ENCODE measurements at places on chromosomes 6 and 20.

DNA sequence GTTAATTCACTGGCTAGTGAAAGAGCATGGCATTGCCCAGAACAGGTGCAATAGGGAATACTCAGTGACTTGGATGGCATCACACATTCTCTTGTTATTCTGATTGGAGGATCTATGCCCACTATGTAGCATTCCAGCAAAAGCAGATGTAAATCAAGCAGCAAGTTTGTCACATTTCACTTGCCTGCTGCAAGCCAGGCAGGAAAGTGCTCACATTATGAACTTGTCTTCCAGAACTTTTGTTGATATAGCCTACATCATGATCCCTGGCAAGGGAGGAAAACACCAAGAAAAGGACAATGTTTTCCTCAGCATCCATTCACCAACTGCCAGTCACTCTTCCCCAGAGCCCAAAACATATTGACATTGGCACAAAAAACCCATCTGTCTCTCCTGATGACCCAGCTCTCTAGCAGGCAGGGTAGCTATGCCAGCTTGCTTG lies 77.8 kb downstream of the ARHGAP18 start:
- DNase-seq, result no peak

- no peak for DNase-seq
Measured at GRCh38 chr6:44044154-44044539, 83.1 kb downstream of the MRPL14 start.

GRCh38 chr6:31948753-31949413 lies 3.0 kb downstream of the CFB start:
- DNase-seq, result no peak

GRCh38 chr20:19633985-19634384 lies 124.1 kb upstream of the RIN2 start:
- no peak for DNase-seq

GRCh38 chr6:166853371-166854325 lies 102.7 kb downstream of the RNASET2 start:
- DNase-seq, result no peak

DNA sequence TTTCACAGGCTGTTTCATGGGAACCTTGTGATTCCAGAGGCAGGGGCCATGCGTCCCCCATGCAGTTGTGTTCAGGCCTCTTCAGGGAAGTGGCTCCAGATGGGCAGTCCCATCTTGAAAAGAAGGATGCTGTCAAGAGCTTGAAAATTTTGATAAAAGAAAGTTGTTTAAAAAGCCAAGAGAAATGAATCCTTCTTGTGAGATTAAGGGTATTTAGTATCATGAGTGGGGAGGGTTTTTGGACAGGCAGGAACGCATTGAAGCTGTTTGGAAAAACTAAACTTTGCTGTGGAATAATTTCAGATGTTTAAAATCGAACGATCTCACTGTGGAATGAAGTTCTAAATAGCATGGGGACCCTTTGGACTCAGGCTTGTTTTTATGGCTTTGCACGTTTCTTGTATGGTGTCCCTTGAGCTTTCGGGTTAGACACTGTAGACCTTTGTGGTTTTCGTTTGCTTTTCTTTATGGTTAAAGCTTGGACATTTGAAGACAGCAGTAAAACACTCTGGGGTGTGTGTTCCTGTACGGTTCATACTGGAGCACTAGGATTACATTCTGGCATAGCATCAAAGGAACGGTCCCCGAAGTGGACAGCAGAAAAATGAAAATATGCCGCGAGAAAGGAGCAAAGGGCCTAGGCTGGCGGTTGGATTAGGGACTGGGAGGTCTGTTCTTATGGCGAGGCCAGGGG lies 18.2 kb downstream of the KIF25 start:
- DNase-seq, result no peak

- no peak for DNase-seq
Measured at GRCh38 chr20:24432046-24432442, 37.4 kb upstream of the SYNDIG1 start.

DNA sequence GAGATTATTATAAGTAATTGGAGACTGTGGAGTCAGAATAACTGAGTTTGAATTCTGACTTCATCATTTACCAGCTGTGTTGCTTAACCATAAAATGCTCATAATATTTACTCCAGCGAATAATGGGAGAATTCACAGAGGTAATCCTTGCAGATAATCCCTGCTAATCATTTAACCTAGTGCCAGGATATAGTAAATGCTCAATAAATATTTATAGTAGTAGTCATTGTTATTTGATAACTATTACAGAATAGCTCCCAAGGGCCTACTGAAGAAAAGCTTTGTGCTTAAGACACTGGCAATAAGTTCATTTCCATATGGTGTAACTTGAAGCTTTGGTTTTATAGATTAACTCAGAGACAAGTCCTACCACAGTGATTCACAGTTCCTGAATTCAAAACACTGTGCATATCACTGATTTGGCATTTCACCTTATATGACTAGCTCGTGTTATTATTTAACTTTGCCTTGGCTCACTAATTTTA lies 208.8 kb upstream of the PLCB4 start:
- no peak for DNase-seq

- DNase-seq, result no peak
Measured at GRCh38 chr6:54633601-54634000, 213.0 kb upstream of the FAM83B start.

GRCh38 chr20:38926934-38927616 lies 858 bp downstream of the FAM83D start:
- no peak for DNase-seq

DNA sequence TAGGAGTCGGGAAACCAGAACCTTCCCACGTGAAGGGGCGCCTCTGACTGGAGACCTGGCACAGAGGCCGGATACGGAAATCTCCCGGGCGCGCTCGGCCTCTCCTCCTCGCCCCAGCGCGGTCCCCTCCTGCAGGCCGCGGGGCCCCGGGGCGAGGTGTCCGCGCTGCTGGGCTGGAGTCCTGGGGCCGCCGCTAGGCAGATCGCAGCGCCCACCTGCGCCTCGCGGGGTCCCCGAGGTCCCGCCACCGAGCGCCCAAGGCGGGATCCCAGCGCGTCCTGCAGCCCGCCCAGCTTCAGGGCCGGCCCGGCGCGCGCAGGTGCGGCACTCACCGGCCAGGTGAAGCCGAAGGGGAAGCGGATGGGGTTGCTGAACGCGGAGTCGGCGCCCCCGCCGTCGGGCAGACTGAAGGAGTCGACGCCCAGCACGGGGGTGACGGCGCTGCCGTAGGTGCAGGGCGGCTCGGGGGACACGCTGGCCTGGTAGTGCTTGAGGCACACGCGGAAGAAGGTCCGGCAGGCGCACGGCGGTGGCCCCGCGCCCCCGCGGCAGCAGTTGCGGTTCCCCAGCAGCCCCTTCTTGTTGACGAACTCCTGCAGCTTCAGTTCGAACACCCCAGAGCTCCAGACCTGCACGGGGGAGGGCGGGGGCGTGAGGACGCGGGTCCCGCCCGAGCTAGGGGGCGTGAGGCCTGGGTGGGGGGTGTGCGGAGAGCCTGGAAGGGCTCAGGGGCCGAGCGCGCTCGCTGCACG lies 1.5 kb downstream of the DLL1 start:
- no peak for DNase-seq

- DNase-seq, result no peak
Measured at GRCh38 chr6:167397712-167398111, 72.8 kb downstream of the TTLL2 start.

DNA sequence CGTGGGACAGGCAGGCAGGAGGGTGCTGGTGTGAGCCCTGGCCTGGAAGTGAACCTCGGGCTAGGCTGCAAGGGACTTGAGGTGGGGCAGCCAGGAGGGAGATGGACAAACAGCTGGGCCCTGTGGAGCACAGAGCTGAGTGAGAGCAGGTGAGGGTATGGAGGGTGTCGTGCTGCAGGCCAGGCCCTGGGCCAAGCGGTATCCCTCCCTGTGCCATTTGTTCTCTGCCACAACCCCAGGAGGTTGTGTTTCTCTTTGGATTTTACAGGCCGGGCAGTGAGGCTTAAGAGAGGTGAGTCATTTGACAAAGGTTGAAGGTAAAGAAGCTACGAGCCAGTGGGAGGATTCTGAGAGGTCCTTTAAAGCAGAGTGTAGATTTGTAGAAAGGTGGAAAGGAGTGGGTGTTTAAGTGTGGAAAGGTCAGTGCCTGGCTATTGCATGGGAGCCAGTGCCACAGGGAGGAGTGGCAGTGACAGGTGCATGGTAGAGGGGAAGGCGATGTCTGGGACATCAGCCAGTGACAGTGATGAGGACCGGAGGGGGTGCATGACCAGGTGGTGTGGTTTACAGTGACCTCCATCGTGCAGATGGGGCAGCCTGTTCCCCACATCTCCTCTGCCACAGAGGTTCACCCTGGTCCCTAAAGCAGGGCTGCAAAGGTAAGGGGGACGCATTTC lies 39.8 kb downstream of the GMPR start:
- no peak for DNase-seq

- DNase-seq, result no peak
Measured at GRCh38 chr6:44057931-44058616, 69.2 kb downstream of the MRPL14 start.

DNA sequence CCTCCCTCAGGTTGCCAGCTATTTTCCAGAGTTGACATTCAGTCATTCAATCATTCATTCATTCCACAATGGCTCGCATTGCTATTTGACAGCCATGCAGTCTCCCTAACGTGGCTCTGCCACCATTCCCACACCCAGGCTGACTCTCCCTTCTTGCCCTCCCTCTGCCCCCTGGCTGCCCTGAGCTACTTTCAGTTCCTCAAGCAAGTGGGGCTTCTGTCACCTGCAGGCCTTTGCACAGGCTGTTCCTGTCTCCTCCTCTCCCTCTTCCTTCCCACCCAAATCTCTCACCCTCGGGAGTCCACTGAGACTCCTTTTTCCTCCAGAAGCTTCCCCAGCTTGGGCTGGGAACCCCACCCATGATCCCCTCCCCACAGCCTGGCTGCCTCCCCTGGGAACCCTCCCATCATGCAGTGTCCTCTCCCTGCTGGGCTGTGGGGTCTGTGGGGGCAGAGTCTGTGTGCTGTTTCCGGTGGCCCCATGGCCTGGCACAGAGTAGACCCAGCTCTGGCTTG lies 2.6 kb downstream of the PACSIN1 start:
- no peak for DNase-seq

- no peak for DNase-seq
Measured at GRCh38 chr6:111975466-111975865, 78.4 kb upstream of the CCN6 start.

GRCh38 chr20:53291548-53291947 lies 302.1 kb downstream of the ZNF217 start:
- DNase-seq, result no peak

DNA sequence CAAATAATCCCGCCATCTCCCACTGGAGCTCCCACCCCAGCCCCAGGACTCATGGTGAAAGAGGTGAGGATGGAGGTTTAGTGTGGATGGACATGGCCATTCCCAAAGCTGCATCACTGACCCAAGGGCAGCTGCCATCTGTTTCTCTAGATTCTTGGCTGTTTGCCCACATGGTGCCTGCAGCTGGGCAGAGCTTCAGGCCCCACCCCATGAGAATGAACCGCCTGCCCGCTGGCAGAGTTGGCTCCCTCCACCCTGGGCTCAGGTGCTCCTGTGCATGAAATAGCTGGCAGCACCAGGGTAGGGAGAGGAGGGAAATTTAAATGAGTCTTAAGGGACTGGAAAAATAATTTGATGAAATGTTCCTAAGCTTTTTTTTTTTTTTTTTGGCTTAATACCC lies 17.4 kb downstream of the SCML4 start:
- DNase-seq, result no peak

DNA sequence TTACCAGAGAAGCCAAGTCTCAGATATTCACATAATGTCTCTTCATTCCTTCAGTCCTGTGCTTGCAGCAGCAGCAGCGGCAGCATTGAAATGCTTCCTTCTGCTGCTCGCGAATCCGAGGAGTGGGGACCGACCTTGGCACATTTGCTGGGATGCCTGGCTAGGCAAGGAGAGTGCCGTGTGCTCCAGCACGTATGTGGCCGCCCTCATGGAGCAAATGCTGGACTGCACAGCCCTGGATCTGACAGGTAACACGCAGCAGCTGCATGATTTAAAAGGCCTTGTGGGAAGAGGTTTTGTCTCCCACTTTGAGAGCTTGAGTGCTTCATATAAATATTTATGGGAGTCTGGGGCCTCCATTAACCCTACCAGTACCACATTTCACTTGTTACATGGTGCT lies 9.9 kb downstream of the MAFB start:
- DNase-seq, result no peak

DNA sequence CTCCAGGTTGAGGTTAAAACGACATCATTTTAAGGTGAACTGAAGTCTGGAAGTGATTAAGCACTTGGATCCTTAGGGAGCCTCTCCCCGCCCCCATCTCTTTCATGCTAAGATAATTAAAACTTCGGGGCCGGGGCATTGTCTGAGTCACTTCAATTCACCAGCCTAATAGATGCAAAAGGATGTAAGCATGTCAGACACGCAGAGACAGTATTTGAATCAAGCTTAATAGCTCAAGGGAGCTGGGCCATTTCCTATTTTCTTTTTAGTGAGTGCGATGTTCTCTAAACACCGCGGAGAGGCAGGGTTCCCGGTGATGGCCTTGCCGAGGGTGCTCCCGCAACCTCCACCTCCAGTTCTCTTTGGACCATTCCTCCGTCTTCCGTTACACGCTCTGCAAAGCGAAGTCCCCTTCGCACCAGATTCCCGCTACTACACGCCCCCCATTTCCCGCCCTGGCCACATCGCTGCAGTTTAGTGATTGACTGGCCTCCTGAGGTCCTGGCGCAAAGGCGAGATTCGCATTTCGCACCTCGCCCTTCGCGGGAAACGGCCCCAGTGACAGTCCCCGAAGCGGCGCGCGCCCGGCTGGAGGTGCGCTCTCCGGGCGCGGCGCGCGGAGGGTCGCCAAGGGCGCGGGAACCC lies 516 bp upstream of the IRF4 start:
- no peak for DNase-seq

DNA sequence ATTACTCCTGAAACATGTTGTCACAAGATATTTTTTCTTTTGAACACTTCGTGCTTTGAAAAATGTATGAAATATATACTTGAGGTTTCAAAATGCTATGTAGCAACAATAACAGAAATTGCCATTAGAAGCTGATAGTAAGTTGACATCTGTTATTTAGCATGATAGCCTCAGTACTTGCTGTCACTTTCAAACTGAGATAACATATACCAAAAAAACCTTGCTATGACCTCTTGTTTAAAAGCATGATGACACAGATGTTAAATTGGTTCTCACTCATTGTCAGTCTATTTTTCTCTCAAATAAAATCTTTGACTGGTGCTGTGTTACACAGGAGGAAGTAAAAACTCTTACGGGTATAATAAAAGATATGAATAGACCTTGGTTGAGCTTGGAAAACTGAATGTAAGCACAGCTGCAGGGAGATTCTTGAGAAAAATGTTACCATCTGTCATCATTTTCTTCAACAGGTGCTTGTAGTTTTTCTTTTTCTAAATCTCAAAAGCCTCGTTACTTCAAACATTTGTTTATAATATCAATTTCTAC lies 18.6 kb downstream of the MOXD1 start:
- no peak for DNase-seq

DNA sequence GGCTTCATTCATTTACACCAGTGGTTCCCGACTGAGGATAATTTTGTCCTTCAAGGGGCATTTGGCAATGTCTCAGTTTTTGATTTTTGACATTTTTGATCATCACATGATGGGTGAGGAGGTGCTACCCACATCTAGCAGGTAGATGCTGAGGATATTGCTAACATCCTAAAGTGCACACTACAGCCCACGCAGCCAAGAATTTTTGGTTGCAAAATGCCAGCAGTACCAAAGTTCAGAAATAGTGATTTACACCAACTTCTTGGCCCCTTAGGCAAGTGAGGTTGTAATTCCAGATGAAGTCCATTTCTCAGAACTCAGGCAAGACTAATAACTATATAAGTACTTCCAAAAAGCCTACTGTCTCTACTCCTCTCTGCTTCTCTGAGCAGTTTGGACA lies 80.1 kb upstream of the TSHZ2 start:
- no peak for DNase-seq
